Esophagus squamous epithelium (tissue), 5 donors: ENCODE measurements at places on chromosomes 12 and 14.

- DNase-seq: no peak
Measured at GRCh38 chr12:119036878-119037825, 55.8 kb downstream of the SRRM4 start.

- DNase-seq: no peak
Measured at GRCh38 chr14:37122919-37123639, 49.3 kb downstream of the SLC25A21 start.

- no peak for DNase-seq
Measured at GRCh38 chr14:38808734-38809455, 294.1 kb downstream of the SEC23A start.

DNA sequence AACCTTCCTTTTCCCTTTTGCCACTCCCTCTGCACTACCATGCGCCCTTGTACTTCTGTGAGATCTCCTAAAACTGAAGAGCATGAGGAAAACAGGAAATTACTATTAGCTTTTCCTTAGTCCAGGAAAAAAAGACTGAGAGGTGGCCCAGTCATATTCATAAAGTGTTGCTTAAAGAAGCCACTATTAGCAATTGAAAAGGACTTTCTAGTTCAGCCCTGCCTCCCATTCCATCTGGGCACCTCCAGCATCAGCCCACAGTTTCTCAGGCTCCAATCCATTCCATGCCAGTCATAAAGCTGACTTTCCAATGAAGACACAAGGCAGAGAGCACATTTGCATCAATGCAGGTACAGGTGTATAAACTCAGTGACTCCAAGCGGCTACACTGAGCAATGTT, 19.9 kb upstream of the AMIGO2 start:
- DNase-seq: no peak

GRCh38 chr12:118124333-118124874, 11.5 kb upstream of the PEBP1 start:
- no peak for DNase-seq

DNA sequence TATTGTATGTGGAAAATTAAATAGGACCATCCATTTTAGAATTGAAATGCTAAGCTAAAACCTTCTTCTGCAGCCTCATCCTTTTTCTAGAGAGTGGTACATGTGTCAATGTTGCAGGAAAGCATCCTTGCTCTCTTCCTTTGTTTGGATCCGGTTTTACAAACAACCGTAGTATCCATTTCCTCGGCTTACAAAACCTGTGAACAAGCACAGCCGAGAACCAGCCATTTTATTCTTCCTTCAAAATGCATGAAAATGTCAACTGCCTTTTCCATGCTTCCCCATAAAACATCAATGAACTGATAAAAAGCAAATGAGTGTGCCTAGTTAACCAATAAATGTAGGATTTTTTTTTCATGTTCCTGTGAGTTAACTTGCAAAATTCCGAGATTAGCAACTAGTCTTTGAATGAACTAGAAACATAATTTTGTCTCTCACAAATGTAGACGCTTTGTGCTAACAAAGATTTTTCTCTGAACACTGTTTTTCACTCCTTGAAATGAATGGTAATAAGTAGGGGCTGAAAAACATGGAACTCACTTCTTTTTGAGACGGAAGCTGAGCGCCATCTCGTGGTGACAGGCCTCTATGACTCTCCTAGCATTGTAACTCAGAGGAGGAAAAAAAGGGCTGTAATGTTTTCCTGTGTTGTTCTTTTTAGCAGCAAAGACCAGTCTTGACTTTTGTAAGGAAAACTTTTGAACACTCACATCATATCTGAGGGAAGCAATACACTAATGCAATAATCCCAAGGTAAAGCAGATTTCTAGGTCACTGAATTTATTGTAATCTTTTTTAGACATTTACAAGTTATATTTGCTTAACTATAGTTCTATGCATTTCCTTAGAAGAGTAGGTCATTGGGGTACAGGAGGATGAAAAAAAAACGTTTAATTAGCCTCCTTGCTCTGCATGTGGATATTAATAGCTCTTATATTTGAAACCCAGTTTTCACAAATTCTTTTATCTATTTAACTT, 157.4 kb upstream of the FOXG1 start:
- DNase-seq: no peak

DNA sequence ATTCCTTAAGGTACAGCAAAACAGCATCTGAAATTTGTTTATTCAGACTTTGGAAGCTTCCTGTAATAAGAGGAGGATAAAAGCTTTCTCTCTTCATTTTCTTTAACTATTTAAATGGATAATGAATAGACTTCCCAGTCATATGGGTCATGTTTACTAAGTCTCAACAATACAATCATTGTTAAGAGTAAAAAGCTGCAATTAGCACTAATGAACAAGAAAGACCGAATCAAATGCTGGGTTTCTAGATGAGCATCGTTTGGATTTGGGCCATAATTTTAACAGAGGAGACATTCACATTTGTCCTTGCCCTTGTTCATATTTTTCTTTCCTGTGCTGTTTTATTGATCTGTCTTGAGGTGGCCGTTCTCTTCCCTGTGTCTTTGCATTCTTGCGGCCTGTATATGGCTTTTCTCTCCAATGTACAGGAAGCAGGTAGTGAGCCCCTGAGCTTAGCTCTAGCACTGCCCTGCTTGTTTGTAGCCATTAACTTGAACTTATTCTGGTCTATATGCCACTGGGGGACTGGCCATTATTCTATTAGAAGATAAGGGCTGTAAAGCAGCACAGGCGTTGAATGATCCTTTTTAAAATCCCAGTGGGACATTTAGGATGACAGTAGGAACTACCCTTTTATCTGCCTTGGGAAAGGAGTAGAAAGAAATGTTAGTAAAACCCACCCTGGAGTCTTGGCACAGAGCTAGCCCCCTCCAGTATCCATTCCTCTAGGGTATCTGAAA, 34.6 kb downstream of the ABHD12B start:
- no peak for DNase-seq

- no peak for DNase-seq
Measured at GRCh38 chr12:20527417-20528163, 159.3 kb downstream of the PDE3A start.
